ENCODE measurements at places on chromosomes 3 and 15.

- DNase-seq: peak; percentile 33
Observed at GRCh38 chr3:105401691-105402149, 35.0 kb downstream of the ALCAM start.

- peak; percentile 5 for DNase-seq
Observed at GRCh38 chr3:160226026-160226907, 1.0 kb downstream of the C3orf80 start.

- DNase-seq: no peak
Observed at GRCh38 chr15:82043130-82043673, 2.6 kb downstream of the MEX3B start.

GRCh38 chr3:87309601-87310000 is 33.2 kb upstream of the POU1F1 start:
- no peak for DNase-seq

DNA sequence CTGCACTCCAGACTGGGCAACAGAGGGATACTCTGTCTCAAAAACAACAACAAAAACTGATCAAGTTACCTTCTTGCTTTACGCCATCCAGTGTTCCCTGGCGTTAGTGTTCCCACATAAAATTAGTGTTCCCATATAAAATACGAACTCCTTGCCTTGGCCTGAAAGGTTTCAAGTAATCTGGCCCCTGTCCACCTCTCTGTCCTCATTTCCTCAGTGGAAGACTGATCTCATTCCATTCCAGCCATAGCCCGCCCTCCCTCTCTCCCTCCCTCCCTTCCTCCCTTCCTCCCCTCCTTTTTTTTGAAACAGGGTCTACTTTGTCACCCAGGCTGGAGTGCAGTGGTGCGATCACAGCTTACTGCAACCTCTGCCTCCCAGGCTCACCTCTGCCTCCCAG is 2.8 kb upstream of the CAND2 start:
- DNase-seq: no peak

GRCh38 chr15:80736560-80736959 is 41.5 kb downstream of the ABHD17C start:
- no peak for DNase-seq

GRCh38 chr3:188198760-188199327 is 44.9 kb downstream of the LPP start:
- no peak for DNase-seq

DNA sequence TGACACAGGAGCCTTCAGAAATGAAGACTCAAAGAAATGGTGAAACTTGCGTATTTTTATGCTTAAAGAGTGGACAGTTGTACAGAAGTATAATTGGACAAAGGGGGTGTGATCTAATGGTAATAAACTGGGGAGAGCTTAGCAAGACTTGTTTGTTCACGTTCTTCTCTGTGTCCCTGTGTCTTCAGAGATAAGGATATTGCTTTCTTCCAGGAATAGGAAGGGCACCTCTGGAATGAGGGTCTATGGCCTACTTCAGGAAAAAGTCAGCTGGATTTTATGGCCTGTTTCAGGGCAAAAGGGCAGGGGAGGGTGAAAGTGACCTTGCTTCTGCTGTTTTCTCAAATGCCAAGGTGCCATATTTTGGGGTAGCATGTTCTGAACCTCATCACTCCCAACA is 4.5 kb upstream of the TOPAZ1 start:
- DNase-seq: no peak

DNA sequence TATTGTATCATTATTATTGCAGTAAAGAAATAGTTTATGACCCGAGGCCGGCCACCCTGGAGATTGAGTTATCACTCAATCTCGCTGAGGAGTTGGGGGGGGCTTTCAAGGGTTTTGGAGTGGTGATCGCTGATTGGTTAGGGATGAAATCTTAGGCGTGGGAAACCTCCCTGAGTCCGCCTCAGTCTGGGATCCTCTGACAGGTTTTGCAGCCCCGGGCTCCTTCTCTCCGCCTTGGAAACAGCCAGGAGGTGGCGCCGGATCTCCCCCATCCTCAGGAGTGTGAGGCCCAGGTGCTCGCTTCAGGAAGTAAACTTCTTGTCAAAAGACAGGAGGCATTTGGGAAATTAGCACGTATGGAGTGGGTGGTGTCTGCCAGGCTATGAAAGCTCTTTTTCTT is 41.1 kb upstream of the SEC61A1 start:
- peak; percentile 24 for DNase-seq

- peak; percentile 60 for DNase-seq
Observed at GRCh38 chr15:74783072-74783807, 1.4 kb downstream of the CSK start.

- no peak for DNase-seq
Observed at GRCh38 chr15:96412906-96413231, 82.4 kb downstream of the NR2F2 start.

DNA sequence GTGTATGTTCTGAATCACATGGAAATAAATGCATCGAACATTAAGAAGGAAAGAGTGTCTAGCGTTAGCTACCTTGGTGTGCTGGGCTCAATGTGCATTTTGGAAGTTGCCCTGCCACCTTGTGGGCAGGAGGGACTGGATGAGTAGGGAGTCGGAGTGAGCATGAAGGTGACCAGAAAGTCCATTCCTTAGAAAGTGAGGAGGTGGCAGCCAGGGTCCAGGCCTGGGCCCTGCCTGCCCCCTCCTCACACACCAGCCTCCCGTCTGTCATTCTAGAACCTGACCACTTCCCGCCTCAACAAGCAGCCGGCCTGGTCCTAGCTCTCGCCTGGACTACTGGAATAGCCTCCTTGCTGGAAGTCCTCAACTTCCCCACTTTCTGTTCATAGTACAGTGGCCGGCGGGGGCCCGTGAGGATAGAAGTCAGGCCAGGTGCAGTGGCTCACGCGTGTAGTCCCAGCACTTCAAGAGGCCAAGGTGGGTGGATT is 10.2 kb upstream of the GATA2 start:
- no peak for DNase-seq

GRCh38 chr3:101902041-101902440 is 52.7 kb downstream of the NFKBIZ start:
- peak; percentile 97 for DNase-seq

DNA sequence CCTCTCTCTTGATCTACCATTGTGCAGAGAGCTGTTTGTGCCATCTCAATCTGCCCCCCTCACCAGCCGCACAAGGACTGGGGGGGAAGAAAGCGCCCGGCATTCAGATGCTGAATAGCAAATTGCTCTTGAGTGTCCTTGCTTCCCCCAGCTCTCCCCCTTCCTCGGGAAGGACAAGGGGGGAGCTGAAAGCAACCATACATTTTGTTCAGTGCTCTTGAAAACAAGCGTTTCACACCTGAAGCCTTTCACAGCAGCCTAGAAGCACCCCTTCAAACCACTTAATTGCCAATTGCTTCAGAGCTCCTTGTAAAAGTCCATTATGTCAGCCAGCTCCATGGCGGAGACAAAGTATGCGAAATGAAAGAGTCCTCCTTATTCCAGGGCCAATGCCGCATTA is 540.1 kb downstream of the NR2F2 start:
- no peak for DNase-seq

DNA sequence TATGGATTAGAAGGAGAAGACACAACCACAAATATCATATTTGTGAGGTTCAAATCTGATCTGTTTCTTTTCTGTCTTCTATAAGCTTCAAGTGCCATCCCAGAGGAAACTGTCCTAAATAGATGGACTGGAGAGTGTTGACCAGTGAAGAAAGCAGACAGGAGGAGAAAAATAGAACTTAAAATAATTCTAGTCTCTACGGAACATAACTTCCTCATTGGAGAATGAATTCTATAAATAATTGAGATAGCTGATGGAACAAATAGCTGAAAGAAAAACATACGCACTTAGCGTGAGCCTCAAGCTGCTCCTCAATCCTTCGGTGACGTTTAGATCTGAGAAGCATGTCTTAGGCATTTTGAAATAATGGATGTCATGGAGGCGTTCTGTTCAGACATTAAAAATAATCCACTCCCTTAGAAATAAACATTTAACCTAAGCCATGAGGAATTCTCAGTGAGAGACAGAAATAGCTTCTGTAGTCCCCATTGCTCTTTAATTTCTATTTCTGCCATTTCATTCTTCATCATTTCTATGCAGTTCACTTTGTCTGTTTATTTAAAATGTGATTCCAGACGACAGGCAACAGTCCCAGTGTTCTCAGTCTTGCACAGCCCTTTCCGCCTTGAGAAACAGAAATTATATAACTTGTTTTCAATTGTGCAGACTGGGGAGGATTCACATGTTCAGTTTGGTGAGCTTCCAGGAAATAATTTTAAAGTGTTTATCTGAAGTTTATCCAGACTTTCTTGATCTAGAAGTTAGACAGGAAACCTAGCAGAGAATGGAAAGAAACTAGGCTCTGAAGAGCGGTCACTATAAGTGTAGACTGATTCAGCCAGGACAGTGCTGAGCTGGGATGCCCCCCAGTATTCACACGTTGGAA is 97.3 kb downstream of the NR1D2 start:
- no peak for DNase-seq

DNA sequence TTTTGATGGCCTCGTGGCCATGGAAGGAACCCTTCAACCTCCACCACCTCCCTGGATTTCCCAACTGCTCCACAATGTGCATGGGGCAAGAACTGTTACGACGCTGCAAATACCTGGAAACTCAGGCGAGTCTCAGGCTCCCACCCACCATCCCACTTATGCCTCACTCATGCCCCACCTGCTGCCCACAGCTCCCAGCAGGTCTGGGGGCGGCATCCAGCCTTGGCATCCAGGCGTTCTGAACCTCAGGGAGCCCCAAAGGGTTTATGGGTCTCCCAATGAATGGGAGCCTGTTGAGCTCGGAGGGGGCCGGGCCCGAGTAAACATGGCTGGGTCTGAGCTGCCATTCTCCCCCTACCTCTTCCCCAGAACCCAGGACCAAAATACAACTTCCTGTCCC is 2.0 kb upstream of the PTH1R start:
- no peak for DNase-seq

DNA sequence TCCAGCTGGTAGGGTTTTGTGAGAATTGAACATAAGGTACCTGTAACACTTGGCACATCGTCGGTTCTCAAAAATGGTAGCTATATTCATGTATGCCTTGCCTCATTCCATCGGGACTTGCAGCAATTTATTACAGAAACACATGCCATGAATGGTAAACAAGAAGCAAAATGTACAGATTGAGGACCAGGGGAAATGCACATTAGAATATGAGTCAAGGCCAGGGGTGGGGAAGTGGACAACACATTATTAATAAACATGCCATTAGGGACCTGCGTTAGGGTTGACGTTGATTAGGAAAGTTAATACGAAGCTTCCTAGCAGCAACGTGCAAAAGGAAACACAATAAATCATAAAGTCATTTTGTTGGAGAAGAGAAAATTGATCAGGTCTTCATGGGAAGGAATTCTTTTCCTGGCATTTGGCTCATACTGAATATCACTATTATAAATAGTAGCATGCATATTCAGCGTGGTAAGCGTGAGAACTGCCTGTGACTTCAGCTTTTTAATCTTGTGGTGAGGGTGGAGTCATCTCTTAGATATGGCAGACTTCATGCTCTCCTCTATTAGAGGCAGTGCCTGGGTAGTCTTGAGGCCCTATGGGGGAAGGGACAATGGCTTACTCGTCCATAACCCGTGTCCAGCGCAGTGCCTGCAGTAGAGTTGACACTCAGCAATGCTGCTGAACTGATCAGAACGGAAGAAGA is 184.9 kb downstream of the SV2B start:
- DNase-seq: no peak

Measured in EL (cell line).